ENCODE measurements at places on chromosomes 1 and 21. TPM values are rescaled to one million over a fixed set of nuclear protein-coding genes. Genes with fewer than 3 reads are reported as not detected.
A peak's percentile ranks its signal among the peaks of the same experiment; 100 is the strongest.

GRCh38 chr1:238469146-238469631 lies 578.5 kb upstream of the ZP4 start:
- no peak for DNase-seq

DNA sequence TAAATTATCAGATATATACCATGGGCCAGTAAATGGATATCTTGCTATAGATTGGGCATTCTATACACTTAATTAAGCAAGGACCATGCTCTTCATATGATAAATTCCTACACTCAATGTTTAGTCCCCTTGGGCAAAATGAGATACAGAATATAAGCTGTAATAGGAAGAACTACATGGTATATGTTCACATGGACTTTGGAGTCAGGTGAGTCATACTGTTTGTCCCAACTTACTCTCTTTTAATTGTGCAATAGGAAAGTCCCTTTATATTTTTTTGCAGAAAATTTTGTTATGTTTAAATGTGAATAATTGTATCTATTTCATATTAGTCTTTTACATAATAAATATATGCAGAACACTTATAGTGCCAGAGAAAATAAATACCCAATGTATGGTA lies 820.2 kb upstream of the ADAMTS5 start:
- DNase-seq = peak; percentile 6

The PLEKHN1 gene
- total RNA-seq = 14.0 TPM

GRCh38 chr1:145846201-145846612 lies 777 bp downstream of the NUDT17 start:
- DNase-seq = peak; percentile 41

GRCh38 chr1:117013309-117013858 lies 11.8 kb downstream of the CD101 start:
- peak; percentile 84 for DNase-seq

DNA sequence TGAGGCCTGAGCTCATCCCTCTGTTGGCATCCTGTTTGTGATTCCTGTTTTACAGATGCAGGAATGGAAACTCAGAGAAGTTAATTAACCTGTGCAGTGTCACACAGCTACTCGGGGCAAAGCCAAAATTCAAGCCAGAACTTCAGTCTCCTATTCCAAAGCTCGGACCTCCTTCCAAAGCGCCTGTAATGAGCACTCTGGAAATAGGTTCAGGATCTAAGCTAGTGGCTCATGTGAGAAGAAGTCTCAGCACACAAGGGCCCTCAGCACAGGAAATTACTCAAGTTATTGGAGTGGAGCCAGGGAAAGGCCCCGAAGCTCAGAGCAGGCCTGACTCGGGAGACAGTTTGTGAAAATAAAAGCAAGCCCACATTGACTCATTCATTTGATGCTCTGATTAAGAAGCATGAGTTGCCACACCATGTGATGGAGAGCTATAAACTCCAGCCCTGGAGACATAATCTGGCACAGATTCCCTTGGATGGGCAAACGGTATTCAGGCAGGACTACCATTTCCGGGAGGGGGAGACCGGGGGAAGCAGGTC lies 50.6 kb upstream of the LYST start:
- DNase-seq = peak; percentile 97

DNA sequence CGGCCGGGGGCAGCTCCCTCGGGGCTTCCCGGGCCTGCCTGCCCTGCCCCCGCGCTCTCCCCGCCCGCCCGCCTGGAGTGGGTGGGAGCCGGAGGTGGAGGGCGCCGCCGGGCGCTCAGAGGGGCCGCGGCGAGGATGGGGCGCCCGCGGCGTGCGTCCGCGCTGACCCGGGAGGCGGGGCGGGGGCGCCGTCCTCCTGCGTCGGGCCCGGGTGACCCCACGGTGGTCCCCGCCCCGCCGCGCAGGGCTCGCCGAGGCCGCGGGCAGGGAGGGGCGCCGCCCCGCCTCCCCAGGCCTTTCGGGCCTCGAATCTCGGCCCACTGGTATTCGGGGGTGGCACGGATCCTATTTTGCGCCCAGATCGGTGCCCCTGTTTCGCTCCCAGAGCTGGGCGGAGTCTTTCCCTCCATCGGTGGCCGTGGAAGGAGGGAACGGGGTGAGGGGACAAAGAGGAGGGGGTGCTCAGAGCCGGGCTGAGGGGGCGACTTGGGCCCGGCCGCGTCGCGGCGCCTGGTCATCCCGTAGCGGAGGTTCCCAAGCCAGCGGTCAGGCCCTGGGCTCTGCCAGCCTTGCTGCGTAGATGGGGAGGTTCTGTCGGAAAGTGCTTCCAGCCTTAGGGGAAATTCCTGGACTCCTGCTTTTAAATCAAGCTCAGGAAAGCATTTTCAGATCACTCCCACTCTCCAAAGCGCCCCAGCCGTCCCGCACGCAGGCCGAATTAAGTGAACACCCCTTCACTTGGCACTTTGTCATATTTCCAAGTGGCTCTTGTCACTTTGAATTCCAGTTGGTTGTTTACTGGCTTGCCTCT lies 545 bp downstream of the PATJ start:
- peak; percentile 34 for DNase-seq

- peak; percentile 70 for DNase-seq
Observed at GRCh38 chr1:27563591-27564471, 40.1 kb downstream of the AHDC1 start.

The MR1 gene
- total RNA-seq = 4.4 TPM

The AVPR1B gene
- total RNA-seq = 0.22 TPM

The OR2L3 gene
- total RNA-seq = not detected

DNA sequence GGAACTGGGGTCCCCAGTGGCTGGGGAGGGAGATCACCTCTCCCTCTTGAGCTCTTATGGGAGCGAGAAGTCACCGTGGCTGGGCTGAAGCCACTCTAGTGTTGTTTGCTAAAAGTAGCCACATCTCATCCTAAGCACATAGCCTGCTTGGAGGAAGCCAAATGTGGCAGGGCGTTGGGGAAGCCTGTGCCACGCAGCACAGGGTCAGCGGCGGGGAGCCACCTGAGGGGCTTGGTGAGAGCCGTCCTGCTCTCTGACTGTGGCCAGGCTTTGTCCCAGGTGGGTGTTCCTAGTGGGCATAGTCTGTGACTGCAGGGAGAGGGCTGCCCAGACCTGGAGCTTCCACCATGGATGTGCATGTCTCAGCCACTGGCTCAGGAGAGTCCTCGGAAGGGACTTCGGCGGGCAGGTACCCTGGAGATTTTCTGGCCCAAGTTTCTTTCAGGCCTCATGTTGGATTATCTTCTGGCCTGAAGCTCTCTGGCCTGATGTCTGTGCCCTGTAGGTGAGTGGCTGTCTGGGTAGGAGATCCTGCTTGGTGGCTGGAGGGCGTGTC lies 38.9 kb downstream of the MORN1 start:
- DNase-seq = no peak

GRCh38 chr21:34544032-34544496 lies 32.1 kb upstream of the KCNE1 start:
- peak; percentile 93 for DNase-seq

The EPHB2 gene
- 21.0 TPM for total RNA-seq

- no peak for DNase-seq
Observed at GRCh38 chr1:33057095-33057494, 20.4 kb upstream of the AK2 start.

The IL10 gene
- total RNA-seq = not detected

The MRPL39 gene
- 107 TPM for total RNA-seq

GRCh38 chr1:87941337-87941946 lies 612.8 kb downstream of the LMO4 start:
- no peak for DNase-seq

Measured in PC-3 (cell line).